Myocyte (in vitro differentiated cells): ENCODE measurements at places on chromosomes 5 and 9.
A peak's percentile ranks its signal among the peaks of the same experiment; 100 is the strongest.

DNA sequence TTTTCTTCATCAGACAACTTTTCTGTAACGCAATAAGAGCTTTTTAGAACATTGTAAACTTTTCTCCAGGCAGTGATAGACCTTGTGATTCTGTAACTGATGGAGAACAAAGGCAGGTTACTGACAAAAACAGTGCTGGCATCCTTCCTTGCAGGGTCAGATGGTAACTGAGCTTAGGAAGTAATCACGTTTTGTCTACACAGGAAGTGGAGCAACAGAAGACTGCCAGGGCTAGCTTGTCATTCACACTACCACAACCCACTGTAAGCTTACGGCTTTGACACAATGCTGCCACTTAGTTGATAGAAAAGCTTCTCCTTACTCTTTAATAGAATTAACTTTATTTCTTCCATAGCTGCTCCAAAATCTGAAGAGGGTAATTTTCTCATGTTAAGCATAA is 46.8 kb downstream of the FBN2 start:
- no peak for DNase-seq

- DNase-seq, result no peak
Observed at GRCh38 chr9:116716438-116716837, 29.3 kb downstream of the TRIM32 start.

DNA sequence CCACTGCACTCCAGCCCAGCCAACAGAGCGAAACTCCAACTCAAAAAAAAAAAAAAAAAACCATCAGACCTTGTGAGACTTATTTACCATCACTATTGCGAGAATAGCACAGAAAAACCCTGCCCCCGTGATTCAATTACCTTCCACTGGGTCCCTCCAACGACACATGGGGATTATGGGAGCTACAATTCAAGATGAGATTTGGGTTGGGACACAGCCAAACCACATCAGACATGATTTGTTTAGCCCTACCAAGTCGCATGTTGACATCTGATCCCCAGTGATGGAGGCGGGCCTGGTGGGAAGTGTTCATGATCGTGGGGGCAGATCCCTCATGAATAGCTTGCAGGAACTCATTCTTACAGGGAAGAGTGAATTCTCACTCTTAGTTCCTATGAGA is 26.6 kb downstream of the MYO10 start:
- peak; percentile 57 for DNase-seq

DNA sequence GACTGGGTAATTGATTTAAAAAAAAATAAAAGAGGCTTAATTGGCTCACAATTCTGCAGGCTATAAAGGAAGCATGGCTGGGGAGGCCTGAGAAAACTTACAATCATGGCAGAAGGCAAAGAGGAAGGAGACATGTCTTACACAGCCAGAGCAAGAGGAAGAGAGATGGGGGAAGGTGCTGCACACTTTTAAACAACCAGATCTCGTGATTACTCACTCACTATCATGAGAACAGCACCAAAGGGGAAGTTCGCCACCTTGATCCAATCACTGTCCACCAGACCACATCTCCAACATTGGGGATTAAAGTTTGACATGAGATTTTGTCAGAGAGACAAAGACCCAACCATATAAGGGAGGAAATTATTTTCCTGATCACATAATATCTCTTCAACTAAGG is 138.8 kb upstream of the NR4A3 start:
- DNase-seq, result no peak

- no peak for DNase-seq
Observed at GRCh38 chr5:150319484-150319790, 16.7 kb upstream of the ARSI start.

DNA sequence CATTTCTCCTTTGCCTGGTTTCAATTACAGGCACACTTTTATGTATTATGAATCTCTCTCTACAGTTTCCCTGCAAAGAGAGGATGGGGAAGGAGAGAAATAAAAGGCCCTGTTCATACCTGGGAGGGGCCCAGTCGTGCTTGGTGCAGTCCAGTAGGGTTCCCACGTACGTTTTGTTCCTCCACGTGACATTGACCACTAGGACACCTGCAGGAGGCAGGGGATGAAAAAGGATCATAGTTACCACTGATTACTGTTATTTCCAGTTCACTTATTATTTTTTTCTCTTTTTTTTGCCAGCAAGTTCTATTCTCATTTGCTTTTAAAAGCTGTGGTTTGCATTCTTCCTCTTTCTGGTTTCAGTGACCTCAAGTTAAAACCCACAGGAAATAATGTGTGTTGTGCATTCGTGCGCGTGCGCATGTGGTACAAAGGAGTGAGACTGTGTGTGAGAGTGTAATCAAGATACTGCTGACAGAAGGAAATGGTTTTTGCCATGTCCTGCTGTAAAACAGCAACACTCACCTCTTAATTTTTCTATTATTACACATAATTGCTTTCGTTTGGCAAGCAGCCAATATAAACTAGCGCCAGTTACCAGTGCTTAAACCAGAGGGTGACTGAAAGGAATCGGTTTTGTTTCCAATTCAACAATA is 96.8 kb downstream of the ZNF608 start:
- DNase-seq, result peak; percentile 94

- peak; percentile 8 for DNase-seq
Observed at GRCh38 chr9:69822116-69822750, 1.6 kb downstream of the CFAP95 start.

DNA sequence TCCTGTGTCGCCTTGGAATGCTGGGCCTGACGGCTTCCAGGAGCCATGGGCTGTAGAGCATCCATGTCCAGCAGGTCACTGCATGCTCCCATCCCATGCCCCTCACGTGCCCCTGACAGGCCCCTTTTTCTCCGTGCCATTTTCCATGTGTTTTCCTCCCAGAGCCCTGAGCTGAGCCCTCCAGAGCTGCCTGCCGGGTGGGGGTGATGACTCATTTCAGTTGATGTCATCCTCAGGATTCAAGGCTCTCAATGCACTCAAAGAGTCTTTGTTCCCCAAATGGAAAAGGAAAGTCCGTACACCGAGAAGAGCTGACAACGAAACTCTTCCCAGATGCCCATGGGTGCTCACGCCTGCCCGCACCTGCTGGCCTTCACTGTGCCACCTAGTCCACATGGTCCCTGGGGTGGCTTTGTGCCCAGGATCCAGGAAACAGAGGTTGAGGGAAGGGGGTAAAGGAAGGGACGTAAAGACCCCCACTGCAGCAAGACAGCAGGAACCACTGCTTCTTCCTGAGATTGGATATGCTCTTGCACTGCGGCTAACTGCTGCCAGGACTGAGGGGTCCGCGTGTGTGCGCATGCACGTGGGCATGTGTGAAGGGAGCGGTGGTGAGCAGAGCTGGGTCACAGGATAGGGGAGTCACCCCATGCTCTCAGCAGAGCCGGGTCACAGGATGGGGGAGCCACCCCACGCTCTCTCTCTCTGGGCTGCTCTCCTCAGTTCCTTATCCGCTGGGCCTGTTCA is 27.6 kb downstream of the COL15A1 start:
- DNase-seq, result peak; percentile 57

GRCh38 chr5:179407191-179408175 is 62.2 kb upstream of the ADAMTS2 start:
- DNase-seq, result peak; percentile 13

- no peak for DNase-seq
Observed at GRCh38 chr5:138448070-138448469, 9.2 kb downstream of the REEP2 start.

GRCh38 chr9:129549139-129549538 is 71.8 kb downstream of the C9orf50 start:
- DNase-seq, result no peak

DNA sequence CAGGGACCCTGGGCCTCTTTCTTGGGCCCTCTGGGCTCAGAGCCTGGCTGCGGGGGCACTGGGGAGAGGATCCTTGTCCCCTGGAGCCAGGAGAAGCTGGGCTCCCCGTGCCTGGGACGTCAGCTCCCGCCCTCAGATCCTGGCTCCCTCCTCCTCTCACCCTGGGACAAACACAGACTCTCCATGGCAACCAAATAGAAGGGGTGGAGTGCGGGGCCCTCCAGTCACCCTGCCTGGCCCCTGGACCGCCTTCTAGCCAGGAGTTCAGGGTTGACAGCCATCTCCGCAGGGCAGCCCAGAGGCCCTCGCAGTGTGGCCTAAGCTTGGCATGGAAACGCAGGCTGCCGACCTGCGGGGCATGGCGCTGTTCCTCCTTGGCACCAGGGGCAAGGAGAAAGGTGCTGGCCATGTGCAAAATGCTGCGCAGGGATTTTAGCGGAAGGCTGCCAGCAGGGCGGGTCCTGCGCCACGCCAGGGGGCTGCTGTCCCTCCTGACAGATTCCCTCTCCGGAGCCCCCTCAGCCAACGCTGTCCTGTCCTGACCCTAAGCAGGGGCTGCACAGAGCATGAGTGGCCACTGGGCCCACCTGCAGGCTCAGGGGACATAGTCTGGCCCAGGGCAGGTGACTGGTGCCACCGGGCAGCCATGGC is 1.0 kb downstream of the ZDHHC11 start:
- DNase-seq, result no peak

GRCh38 chr5:153831973-153832372 is 206.7 kb downstream of the FAM114A2 start:
- DNase-seq, result no peak

DNA sequence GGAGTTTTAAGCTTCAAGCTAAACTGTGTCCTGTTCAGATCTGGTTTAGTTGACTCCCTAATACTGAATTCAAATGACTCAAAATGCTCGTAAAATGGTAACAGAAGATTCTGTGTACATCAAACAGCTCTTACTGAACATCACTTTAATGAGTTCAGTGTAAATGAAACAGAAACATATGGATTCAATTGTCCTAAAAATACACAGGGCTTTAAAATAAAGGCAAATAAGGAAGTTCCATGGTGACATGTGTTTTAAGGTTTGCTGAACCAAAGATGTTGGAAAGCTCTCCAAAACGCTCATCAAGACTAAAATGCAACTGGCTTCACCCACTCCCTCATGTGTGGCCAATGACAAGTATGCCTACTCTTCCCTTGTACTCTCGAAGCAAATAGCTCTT is 340.0 kb upstream of the PIK3R1 start:
- no peak for DNase-seq

- no peak for DNase-seq
Observed at GRCh38 chr9:72826996-72827949, 125.6 kb downstream of the ALDH1A1 start.

GRCh38 chr9:125409637-125410521 is 148.3 kb downstream of the GAPVD1 start:
- DNase-seq, result peak; percentile 28

- no peak for DNase-seq
Observed at GRCh38 chr9:133429641-133430161, 7.5 kb downstream of the ADAMTS13 start.

GRCh38 chr5:168269937-168270330 is 21.5 kb upstream of the WWC1 start:
- no peak for DNase-seq

- peak; percentile 98 for DNase-seq
Observed at GRCh38 chr5:136016945-136017530, 11.8 kb upstream of the TGFBI start.

GRCh38 chr9:109478051-109478563 is 20.0 kb downstream of the PTPN3 start:
- no peak for DNase-seq
